ENCODE measurements at places on chromosomes 5 and 9.

DNA sequence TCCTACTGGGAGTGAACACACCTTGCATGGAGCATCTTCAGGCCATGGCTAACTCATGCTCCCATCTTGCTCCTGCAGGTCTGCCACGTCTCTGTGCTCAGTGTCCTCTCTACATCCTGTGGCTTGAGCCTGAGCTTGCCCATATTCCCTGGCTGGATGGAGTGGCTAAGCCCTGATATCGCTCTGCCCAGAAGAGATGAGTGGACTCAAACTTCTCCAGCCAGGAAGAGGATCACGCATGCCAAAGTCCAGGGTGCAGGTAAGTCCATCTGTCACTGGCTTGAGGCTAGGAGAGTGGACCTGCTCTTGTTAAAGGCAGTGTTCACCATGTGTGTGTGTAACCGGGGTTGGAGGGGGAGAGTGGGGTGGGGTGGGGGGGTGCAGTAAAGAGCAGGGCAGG lies 1.6 kb upstream of the RGS3 start:
- DNase-seq: no peak

DNA sequence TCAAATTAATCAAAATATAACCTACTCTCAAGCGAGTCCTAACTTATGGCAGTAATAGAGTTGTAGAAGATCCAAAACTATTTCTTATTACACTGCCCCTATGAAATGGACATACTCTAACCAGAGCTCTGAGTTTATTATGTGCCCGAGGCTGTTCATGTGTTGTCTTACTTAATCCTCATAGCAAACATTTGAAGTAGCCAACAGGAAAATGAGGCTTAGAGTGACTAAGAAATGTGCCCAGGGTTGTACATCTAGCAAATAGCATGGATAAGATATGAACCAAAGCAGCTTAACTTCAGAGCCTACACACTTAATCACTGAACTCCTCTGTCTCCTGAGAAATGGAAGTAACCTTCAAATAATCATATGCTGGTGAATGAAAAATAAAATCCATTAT lies 1551.7 kb downstream of the MAT2B start:
- no peak for DNase-seq

DNA sequence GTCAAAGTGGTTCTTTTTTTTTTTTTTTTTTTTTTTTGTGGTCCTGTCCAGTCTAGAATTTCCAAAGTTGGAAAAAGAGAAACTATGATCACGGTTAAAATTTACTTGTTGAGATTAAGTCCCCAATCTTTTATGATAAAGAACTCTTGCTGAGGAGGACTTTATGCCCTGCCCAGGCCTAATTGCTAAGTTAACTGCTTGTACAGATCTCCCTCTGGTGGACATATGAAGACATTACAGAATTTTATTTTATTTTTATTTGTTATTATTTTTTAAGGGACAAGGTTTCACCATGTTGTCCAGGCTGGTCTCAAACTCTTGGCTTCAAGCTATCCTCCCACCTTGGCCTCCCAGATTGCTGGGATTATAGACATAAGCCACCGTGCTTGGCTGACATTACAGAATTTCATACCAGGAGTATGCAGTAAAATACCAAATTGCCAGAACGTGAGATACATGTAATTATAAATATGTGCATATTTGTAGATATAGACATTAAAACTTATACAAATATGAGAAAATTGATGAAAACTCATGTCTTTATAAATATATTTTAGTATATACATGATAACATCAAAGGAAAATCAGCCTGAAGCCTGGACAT lies 91.2 kb downstream of the RFK start:
- DNase-seq: no peak

GRCh38 chr5:57561231-57561842 lies 78.7 kb upstream of the ACTBL2 start:
- DNase-seq: no peak

DNA sequence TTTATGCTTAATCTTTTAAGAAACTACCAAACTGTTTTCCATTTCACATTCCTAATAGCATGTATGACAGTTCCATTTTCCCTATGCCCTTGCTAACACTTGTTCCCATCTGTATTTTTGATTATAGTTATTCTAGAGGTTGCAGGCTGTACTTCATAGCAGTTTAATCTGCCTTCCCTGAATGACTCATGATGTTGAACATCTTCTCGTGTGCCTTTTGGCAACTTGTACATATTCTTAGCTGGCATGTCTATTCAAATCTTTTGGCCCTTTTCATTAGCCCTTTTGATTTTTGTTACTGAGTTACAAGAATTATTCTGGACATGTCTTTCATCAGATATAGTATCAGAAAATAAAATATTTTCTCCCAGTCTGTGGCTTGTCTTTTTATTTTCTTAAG lies 320.3 kb downstream of the DIRAS2 start:
- no peak for DNase-seq

DNA sequence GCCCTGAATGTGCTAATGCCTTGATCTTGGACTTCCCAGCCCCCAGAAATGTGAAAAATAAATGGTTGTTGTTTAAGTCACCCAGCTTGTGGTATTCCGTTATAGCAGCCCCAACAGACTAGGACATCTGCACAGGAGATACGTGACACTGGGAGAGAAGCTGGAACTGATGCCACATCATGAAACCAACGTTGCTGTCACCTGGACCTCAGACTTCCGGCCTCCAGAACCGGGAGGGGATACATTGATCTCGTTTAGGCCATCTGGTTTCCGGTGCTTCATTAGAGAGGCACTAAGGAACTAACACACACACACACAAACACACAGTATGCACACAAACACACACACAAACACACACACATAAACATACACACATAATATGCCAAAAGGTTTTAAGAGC lies 75.0 kb upstream of the ICE1 start:
- no peak for DNase-seq

GRCh38 chr9:68418259-68418845 lies 61.9 kb downstream of the PGM5 start:
- no peak for DNase-seq

DNA sequence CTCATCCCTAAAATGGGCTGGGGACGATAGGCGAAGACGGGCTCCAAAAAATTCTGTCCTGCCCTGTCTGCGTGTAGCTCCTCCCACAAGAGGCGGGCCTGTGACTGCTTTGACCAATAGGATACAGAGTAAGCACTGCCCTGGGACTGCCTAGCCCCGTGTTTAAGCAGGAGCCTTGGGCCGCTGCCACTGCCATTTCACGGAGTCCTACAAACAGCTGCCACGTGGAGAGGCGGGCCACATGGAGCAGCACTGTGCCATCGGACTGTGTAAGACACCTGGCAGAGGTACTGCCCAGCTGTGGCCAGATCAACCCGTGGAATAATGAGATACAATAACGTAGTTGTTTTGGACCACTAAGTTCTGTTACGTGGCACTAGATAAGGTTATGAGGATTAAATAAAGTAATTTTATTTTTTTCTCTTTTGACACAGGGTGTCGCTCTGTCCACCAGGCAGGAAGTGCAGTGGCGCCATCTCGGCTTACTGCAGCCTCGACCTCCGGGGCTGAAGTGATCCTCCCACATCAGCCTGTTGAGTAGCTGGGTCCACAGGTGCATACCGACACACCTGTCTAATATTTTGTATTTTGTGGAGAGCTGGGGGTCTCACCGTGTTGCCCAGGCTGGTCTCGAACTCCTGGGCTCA lies 87.2 kb downstream of the LMNB1 start:
- DNase-seq: no peak

- DNase-seq: no peak
Observed at GRCh38 chr5:112915831-112916230, 6.2 kb downstream of the REEP5 start.

GRCh38 chr5:145872486-145872885 lies 328 bp downstream of the GRXCR2 start:
- DNase-seq: no peak

DNA sequence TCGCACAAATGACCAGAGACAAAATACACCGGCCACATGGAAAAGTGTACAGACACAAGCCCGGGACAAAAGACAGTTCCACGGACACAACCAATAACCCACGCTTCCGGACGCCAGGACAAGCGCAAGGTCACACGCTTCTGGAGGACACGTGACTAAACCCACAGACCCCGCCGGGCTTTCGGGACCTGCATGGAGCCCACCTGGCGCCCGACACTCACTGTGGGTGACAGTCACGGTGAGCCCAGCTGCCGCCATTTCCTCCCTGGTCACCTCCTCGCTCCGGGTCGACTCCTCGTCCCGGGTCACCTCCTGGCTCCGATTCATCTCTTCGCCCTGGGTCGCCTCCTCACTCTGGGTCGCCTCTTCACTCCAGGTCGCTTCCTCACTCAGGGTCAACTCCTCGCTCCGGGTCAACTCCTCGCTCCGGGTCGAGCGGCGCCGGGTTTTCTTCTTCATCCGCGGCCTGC lies 470 bp downstream of the BAG1 start:
- DNase-seq: peak; percentile 32

GRCh38 chr9:114864471-114864870 lies 58.6 kb upstream of the TNFSF15 start:
- DNase-seq: no peak

DNA sequence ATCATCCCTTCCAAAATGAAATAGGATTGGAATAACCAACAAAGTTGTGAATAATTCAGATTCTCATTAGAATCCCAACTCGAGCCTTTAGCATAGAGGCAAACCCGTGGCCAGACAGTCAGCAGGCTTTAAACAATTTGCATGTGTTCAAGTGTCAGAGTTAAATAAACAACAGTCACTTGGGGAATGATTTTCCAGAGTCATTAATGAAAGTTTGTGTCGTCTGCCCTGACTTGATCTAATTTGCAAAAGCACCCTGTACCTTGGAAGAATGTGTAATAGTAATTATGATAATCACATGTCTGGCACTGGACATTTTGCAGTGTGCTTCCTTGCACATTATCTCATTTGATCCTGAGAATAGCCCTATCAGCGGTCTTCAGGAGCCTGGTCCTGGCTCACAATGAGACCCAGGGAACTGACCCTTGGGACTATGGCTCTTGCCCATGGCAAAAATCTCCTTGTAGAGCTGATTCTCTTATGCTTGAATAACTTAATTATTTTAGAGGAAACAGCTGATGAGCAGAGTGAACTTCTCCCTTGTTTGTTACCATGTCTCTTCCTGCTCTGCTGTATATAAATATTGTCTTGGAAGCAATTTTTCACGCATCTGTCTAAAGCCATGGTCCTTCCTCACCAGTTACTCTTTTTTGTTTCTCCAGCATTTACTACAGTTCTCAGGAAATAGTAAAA lies 272.7 kb downstream of the NR3C1 start:
- DNase-seq: no peak

- no peak for DNase-seq
Observed at GRCh38 chr5:6482735-6483134, 34.1 kb downstream of the UBE2QL1 start.

DNA sequence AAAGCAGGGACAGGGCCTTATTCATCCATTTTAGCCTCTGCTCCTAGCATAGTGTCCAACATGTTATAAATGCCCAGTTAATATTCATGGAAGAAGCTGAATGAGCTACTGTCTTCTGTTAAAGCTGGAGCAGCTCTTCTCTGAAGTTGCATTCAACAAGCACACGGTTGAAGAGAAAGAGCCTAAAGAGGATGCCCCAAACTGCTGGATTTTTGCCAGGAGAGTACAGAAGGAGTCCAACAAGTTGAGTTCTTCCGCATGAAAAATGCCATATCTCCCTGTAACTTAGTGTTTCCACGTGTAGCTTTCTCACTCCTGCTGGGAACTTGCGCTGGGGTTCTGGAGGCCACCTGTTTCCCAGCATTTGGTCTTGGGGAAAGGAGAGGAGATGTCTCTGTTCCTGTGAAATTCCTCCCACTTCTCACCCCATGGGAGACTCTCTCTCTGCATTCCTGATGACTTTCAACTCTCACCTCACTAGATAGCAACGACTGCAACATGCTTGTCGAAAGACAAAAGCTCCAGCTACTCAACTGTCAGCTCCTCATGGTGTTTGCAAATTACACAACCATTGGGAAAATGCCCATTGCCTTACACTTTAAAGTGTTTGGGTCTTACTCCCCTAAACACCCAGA lies 122.8 kb downstream of the KIF4B start:
- no peak for DNase-seq

- DNase-seq: no peak
Observed at GRCh38 chr9:116608064-116608463, 79.0 kb upstream of the TRIM32 start.

GRCh38 chr5:57036761-57037160 lies 84.8 kb upstream of the MIER3 start:
- DNase-seq: no peak

DNA sequence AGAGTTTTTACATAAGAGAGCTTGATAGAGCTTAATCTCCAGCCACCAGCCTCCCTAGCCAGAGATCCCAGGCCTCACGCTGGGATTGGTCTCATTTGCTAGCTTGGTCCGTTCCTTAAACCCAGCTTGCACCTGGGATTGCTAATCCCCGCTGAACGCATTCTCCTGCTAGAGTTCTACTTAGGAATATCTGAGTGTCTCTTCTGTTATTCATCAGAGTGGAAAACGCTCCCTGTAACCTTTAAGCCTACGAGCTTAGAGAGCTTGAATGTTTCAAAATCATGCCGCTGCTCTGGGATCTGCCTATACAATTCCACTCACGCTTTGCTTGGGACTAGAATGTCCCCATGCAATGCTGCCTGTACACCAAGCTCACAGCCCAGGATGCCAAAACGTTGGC lies 201.8 kb downstream of the NSG2 start:
- DNase-seq: no peak

All from activated gamma-delta T cell treated with Interleukin-2 at 50 U/mL for 16 hours (primary cell).